ENCODE measurements at places on chromosomes 5 and 9. TPM values are rescaled to one million over a fixed set of nuclear protein-coding genes. Genes with fewer than 3 reads are reported as not detected.

GRCh38 chr5:150731669-150732242 lies 27.1 kb downstream of the DCTN4 start:
- no peak for DNase-seq
- H3K4me3 ChIP-seq: no peak overlapping the region
- H3K4me1 ChIP-seq: no peaks in the 10 kb centered on the region
- H3K27me3 ChIP-seq: no peaks in the 10 kb centered on the region

DNA sequence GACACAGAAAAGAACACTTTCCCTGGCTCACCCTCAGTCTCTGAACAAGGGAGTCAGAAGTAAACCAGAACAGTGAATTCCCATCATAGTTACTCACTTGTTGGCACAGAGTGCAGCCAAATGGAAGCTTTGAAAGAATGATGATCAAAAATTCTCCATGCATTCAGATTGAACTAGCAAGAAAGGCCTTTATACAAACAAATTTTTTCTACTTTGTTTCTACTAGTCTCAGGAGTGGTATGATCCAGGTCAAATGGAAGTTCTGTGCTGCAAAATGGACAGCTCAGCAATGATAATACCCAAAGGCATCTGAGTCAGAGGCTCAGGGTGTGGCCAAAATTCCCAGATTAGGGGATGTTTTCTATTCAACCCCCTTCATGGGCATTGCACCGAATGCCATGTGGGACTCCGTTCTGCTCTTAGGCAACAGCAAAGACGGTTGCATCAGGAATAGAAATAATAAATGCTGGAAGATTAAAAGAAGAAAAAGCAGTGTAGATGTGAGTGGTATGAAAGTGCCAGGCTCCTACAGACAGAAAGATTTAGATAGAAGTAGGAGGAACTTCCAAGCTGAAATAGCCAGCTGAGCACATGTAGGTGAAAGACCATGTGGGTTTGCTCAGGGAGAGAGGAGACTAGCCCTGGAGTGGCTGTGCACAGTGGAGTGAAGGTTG lies 24.0 kb upstream of the ASPN start:
- peak overlapping the region; percentile 54 for H3K27ac ChIP-seq
- no peaks in the 10 kb centered on the region for H3K36me3 ChIP-seq
- no peaks in the 10 kb centered on the region for H3K27me3 ChIP-seq
- H3K4me3 ChIP-seq: no peak overlapping the region

GRCh38 chr5:93209476-93209875 lies 371.5 kb downstream of the NR2F1-AS1 start:
- no peaks in the 10 kb centered on the region for H3K27me3 ChIP-seq
- H3K4me1 ChIP-seq: no peaks in the 10 kb centered on the region
- DNase-seq: no peak
- no peaks in the 10 kb centered on the region for H3K36me3 ChIP-seq
- H3K4me3 ChIP-seq: no peak overlapping the region

- no peak for DNase-seq
- no peaks in the 10 kb centered on the region for H3K27me3 ChIP-seq
- no peak overlapping the region for H3K4me3 ChIP-seq
Measured at GRCh38 chr9:96040591-96041461, 165.3 kb downstream of the ERCC6L2 start.

DNA sequence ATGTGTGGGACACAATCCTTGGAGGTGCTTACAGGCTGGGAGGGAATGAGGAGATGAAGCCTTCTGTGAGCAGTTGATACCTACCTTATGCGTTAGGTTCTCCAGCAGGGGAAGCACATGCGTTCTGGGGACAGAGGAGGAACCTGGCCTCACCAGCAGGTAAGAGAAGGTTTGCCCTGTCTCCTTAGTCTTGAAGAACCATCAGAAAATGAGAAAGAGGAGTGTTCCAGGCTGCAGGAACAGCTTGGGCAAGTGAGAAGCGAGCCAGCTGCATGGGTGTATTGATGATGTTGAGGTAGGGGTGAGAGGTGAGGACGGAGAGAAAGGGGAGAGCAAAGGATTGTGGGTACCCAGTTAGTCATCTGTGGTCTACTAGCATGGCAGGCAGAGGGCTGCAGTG lies 156.9 kb upstream of the MVB12B start:
- no peak for DNase-seq
- no peaks in the 10 kb centered on the region for H3K27me3 ChIP-seq
- no peak overlapping the region for H3K27ac ChIP-seq
- no peaks in the 10 kb centered on the region for H3K4me1 ChIP-seq
- H3K4me3 ChIP-seq: no peak overlapping the region

KCNIP1 gene
- total RNA-seq: 1.0 TPM
